ENCODE measurements at places on chromosomes 4 and X. TPM values are rescaled to one million over a fixed set of nuclear protein-coding genes. Genes with fewer than 3 reads are reported as not detected.
A peak's percentile ranks its signal among the peaks of the same experiment; 100 is the strongest.

TLR10 gene
- not detected for total RNA-seq

- no peak for DNase-seq
Measured at GRCh38 chr4:158652920-158653319, 18.8 kb downstream of the C4orf46 start.

MGST2 gene
- total RNA-seq, result 56.7 TPM

NELFA gene
- total RNA-seq, result 34.5 TPM

PIM2 gene
- 13.1 TPM for total RNA-seq

GRCh38 chrX:13220916-13221315, 98.9 kb downstream of the ATXN3L start:
- DNase-seq, result peak; percentile 71

GRCh38 chrX:133054761-133055405, 42.0 kb downstream of the USP26 start:
- no peak for DNase-seq

DNA sequence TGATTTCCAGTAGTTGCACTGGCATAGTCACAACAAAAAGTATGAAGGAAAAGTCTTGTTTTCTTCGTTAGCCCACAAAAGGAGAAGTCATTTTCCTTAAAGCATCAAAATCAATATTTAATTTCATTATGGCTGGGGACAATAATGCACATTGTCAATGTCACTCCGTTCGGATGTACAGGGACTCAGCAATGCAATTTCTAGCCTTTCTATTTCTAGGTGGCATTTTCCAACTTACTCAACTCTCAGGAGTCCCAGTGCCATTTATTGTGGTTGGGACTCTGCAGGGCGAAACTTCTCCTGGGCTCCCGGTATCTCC, 99.6 kb downstream of the CEP135 start:
- DNase-seq, result no peak

DNA sequence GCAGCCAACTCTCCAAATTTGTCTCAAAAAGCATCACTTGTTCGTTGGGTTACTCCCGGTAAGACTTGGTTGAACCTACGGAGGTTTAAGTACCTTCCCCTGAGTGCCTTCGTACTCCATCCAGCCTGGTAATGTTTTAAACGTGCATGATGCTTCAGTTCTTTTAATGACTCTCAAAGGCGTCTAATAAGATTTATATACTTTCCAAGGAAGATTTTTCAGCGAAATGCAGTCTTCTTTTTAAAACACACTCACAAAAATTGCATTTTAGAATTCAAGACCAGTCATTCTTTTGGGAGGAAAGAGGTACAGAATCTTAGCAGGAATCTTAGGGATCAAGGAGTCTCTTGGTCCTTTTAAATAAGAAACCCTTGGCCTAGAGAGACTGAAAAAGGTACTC, 430 bp upstream of the TRPC3 start:
- DNase-seq, result no peak

WAS gene
- 0.29 TPM for total RNA-seq

DNA sequence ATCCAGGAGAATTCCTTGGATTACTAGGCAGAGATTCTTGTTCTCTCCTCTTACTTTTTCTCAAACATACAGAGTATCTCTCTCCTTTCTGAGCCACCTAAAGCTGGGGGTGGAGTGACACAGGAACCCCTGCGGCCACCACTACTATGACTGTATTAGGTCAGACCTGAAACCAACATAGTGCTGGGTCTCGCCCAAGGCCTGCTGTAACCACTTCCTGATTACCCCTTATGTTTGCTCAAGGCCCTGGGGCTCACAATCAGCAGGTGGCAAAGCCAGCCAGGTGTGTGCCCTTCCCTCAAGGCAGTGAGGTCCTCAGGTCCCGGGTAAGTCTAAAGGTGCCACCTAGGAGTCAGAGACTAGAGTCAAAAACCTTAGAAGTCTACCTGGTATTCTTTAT, 166.4 kb downstream of the PARM1 start:
- DNase-seq, result no peak

PAGE2B gene
- not detected for total RNA-seq

TRIM61 gene
- not detected for total RNA-seq

DNA sequence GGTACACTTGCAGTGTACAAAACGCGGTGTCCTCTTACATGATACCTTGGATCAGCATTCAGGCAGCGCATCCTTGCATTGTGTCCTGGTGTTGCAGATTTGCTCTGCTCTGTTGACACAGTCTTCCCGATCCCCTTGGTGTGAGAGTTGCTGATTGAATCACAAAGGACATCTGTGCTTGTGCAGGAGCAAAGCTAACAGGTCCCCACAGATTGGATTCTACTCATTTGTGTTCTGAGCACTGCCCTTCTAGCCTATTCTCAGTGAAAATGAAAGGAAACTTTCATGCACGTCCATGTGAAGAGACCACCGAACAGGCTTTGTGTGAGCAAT, 171.4 kb downstream of the FRMPD4 start:
- DNase-seq, result no peak
